ENCODE measurements at places on chromosomes 2 and 18.

GRCh38 chr2:199975273-199975895, 20.0 kb downstream of the MAIP1 start:
- DNase-seq = no peak

DNA sequence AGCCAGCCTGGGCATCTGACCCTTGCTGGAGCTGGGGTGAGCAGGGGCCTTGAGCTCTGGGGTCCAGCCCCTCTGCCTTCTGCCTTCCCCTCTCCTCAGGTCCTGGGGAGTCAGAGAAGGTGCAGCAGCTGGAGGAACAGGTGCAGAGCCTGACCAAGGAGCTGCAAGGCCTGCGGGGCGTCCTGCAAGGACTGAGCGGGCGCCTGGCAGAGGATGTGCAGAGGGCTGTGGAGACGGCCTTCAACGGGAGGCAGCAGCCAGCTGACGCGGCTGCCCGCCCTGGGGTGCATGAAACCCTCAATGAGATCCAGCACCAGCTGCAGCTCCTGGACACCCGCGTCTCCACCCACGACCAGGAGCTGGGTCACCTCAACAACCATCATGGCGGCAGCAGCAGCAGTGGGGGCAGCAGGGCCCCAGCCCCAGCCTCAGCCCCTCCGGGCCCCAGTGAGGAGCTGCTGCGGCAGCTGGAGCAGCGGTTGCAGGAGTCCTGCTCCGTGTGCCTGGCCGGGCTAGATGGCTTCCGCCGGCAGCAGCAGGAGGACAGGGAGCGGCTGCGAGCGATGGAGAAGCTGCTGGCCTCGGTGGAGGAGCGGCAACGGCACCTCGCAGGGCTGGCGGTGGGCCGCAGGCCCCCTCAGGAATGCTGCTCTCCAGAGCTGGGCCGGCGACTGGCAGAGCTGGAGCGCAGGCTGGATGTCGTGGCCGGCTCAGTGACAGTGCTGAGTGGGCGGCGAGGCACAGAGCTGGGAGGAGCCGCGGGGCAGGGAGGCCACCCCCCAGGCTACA, 3.8 kb downstream of the EMILIN1 start:
- DNase-seq = no peak

DNA sequence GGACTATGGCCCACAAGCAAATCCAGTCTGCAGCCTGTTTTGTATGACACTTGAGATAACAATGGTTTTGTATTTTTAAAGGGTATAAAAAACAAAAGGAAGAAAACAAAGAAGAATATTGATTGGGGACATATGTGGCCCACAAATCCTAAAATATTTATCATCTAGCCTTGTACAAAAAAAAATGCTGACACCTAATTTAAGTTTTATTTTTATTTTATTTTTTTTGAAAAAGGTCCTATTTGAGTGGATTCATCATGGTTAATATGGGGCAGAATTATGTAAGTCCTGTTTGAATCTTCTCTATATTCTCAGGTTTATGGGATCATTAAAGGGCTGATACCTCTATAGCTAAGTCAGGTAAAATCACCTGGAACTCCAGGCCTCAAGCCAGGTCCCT, 525.7 kb downstream of the LRP1B start:
- no peak for DNase-seq

DNA sequence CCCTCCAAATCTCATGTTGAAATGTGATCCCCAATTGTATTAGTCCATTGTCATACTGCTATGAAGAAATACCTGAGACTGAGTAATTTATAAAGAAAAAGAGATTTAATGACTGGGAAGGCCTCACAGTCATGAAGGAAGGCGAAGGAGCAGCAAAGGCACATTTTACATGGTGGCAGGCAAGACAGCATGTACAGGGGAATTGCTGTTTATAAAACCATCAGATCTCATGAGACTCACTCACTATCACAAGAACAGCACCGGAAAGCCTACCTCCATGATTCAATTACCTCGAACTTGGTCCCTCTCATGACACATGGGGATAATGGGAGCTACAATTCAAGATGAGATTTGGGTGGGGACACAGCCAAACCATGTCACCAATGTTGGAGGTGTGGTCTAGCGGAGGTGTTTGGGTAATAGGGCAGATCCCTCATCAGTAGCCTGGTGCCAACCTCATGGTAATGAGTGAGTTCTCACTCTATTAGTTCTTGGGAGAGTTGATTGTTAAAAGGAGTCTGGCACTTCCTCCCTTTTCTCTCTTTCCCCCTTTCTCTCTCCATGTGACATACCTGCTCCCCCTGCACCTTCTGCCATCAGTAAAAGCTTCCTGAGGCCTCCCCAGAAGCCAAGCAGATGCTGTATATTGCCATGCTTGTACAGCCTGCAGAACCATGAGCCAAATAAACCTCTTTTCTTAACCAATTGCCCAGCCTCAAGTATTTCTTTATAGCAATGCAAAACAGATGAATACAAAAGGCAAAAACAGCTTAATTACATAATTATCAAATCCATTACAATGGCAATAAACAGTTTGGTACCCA, 14.5 kb upstream of the FN1 start:
- DNase-seq = no peak

DNA sequence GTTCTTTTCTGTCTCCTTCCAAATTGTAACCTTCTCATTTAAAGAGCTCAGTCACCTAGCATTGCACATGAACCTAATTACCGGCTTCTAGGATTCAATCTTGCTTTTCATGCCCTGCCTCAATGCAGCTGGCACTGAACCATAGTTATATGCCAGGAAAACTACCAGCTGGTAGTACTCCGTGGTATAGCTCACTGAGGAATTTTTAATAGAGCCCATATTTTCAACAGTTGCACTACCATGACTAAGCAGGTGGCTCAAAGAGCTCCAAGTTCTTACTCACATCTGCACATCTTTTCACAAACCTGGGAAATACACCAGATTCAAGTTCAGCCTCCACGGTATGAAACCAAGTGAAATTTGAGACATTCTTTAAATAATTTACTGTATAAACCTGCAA, 363.5 kb downstream of the GRB14 start:
- no peak for DNase-seq

- no peak for DNase-seq
These were observed 29.6 kb downstream of the DOK1 start for GRCh38 chr2:74584088-74584645.

DNA sequence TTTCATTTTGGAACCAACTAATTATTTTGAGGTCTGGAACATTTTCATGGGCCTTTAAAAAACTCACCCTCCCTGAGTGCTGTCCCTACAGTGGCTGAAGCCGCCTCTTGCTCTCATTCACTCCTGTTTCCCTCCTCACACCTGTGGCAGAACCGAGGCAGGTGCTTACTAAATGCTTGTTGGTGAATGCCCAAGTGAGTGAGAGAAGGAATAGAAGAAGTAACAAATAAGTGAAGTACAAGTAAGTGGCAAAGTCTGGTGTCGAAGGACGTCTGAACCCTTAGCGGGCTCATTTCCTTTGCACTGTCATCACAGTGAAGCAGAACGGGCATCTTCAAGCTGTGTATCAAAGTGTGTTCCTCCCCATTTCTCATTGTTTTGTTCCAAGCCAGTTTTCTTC, 135.2 kb downstream of the RHBDD1 start:
- no peak for DNase-seq

GRCh38 chr18:35041815-35042387, 688 bp downstream of the MAPRE2 start:
- peak; percentile 63 for DNase-seq

GRCh38 chr2:108355906-108356734, 21.6 kb upstream of the SULT1C4 start:
- DNase-seq = no peak

- no peak for DNase-seq
These were observed 55.9 kb downstream of the TTC21B start for GRCh38 chr2:165897726-165898125.

DNA sequence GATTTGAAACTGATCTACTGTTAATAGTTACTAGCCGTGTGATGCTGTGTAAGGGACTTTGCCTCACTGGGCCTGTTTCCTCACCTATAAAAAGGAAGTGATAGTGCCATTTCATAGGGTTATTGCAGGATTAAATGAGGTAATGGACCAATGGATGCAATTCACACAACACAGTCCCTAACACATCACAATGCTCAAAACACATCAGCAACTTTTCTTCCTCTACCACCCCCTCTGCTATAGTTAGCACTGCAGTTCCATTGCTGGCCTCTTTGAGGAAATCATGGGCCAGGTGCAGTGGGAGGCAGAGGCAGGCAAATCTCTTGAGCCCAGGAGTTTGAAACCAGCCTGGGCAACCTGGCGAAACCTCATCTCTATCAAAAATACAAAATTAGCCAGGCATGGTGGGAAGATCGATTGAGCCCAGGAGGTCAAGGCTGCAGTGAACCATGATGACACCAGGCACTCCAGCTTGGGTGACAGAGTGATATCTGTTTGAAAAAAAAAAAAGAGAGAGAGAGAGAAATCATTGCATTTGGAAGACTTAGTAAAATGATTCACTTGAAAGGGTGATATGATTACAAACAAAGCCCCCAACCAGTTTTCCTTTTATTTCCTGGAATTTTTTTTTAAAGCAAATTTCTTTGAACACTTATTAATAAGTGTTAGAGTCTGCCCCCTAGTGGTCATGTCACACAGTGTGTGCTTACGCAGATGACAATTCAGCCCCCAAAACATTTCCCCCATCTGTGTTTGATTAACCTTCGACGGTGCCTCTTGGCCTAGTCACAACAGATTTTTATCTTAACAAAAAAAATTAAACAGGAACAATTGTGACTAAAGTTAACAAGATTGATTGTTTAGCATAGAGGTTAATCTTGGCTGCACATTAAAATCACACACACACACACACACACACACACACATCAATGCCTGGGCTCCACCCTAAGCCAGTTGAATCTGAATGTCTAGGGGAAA, 88.6 kb upstream of the BCL11A start:
- DNase-seq = peak; percentile 40

DNA sequence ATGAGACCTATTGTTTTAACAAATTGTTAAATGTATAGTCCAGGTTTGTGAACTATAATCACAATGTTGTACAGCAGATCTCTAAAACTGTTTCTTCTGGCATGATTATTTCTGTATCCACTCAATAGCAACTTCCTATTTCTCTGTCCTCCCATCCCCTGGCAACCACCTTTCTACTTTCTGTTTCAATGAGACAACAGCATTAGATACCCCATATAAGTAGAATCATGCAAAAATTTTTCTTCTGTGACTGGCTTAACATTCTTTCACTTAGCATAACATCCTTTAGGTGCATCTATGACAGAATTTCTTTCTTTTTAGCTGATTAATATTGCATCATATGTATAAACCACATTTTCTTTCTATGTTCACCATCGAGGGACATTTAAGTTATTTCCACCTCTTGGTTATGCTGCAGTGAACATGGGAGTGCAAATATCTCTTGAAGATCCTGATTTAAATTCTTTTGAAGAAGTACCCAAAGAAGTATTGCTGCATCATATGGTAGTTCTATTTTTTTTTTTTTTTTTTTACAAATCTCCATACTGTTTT, 713.5 kb downstream of the LRP1B start:
- no peak for DNase-seq

DNA sequence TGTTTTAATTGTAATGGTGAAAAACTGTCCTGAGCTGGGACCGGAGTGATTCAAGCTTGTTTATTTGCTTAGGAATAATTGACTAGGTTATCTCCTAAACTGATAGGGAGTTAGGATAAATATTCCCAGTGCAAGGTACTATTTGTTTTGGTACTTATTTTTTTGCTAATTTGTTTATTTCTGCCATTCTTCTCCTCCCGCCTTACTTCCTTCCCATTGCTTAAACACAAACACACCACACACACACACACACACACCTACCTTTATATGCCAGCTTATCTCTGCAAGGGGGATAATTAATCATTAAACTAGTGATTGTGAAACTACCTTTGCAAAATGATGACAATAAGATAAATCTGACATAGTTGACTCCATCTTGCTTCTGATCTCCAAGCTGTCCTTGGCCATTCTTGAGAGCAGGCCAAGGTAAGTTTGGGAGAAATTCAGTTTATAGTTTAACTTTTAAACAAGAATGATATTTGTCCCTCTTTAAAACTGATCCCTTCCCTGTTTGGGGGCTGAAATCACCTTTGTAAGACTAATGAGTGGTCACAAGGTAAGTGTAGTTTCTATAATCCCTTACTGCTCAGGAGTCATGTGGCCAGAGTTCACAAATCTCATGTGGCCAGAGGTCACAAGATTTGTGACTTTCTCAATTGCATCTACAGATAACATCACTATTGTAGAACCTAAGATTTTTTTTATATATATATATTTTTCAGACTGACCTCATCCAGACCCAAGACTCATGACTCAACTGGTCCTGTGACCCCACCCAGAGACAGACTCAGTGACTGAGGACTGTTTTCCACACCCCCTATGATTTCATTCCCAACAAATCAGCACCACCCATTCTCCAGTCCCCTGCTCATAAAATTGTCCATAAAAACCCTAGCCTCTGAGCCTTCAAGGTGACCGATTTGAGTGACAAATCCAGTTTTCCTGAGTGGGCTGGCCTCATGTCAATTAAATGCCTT, 83.1 kb upstream of the LRRTM4 start:
- DNase-seq = no peak

GRCh38 chr2:178514664-178515063, 34.4 kb downstream of the PLEKHA3 start:
- DNase-seq = no peak

- peak; percentile 57 for DNase-seq
These were observed 7.6 kb upstream of the MSTN start for GRCh38 chr2:190069936-190070696.

- DNase-seq = no peak
These were observed 206.1 kb upstream of the HDAC4 start for GRCh38 chr2:239606741-239607516.

GRCh38 chr2:20165677-20166509, 59.0 kb downstream of the SDC1 start:
- DNase-seq = no peak

DNA sequence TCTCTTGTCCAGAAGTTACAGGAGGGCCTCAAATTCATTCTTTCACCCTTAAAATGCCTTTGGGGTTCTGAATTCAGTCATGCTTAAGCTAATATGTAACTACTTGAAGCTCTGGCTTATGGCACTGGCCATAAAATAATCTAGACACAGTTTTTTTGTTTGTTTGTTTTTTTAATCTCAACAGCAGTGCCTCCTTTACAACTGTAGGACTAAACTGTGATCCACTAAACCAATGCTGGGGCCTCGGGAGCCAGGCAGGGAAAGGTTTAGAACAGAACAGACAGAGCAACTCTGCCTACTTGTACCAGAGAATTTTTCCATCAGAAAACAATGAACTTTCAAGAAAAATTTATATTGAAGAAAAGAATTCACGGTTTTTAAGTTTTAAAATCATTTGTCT, 1.7 kb downstream of the STAM2 start:
- no peak for DNase-seq

- no peak for DNase-seq
These were observed 60.0 kb downstream of the LIPG start for GRCh38 chr18:49621717-49622351.

DNA sequence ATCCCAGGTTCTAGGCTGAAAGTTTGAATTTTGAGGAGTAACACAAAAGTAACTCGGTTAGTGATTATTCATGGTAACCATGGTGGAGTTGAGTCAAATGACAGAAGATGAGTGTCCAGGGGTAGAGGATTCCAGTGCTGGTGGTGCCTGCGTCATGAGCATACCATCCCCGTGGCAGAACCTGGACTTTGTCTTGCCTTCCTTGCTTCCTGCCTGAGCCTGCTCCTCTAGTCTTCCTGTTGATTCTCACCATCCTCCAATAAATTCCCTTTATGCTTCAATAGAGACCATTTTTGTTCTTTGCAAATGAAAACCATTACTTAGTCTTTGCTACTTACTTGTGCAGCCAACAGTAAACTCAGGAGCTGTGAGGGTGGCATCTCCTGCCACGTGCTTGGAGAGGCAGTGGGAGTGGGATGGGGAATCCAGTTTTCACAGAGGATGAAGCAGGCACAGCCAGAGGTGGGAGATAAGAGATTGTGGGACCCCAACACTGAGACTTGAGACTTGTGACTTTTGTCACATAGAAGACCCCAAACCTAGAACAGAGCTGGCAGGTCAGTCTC, 4.1 kb upstream of the YES1 start:
- DNase-seq = no peak
